ENCODE measurements at places on chromosomes 1 and 21.

- DNase-seq = no peak
Measured at GRCh38 chr1:60031146-60031545, 42.4 kb downstream of the C1orf87 start.

GRCh38 chr1:27428316-27429028, 36.0 kb downstream of the GPR3 start:
- DNase-seq = no peak

GRCh38 chr1:236565530-236565929, 38.8 kb downstream of the HEATR1 start:
- DNase-seq = no peak

- DNase-seq = no peak
Measured at GRCh38 chr1:197336571-197336970, 68.5 kb downstream of the CRB1 start.

DNA sequence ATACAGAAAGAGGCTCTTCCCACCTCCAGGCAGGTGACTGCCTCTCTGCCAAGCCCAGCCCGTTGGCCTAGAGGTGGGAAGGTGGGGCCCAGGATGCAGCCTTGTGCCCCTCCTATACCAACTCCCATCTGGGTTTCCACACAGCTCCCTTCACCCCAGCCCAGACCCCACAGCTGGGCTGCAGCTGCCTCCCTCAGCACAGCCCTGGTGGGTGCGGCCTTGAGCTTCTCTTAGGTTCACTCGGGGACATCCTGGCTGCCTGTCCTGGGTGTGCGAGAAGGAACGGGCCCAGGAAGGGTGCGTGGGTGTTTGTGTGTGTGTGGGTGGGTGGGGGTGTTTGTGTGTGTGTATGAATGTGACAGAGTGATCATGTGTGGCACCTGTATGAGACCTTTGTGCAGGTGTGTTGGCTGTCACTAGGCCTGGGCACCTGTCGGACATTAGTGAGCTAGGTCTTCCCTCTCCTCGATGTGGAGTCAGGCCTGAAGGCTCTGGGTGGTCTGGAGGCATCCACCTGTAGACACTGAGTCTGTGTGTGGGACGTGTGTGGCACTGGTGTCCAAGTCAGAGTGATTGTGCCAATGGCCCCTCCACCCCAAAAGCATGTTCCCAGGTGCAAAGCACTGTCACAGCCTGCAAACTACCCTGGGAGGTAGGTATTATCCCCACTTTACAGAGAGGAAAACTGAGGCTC, 30.7 kb downstream of the FOXO6 start:
- DNase-seq = no peak

DNA sequence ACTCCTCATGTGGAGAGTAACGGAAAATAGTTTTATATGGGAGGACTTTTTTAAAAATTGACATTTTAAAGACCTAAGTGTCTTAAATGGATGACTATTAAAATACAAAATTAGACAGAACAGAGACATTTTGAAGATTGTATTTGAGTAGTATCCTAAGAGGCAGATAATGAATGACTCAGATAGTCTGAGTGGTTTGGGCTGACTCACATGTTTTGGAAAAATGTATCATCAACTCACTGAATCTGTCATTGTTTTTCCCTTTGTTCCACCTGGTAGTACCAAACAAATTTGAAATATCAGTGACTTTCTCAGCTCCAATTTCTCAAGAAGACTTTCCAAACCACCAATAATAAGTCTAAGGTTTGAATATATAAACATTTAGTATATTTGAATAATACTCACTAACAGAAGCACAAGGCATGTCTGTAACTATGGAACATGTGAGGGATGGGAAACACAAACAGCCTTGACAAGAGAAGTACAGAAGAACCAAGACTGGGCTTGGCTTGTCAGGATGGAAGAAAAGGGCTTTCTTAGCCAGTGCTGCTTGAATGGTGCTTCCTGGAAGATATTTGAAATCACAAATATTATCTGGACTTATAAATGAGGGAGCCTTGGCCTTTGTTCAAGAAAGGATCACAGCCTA, 90.6 kb downstream of the SGIP1 start:
- DNase-seq = no peak

DNA sequence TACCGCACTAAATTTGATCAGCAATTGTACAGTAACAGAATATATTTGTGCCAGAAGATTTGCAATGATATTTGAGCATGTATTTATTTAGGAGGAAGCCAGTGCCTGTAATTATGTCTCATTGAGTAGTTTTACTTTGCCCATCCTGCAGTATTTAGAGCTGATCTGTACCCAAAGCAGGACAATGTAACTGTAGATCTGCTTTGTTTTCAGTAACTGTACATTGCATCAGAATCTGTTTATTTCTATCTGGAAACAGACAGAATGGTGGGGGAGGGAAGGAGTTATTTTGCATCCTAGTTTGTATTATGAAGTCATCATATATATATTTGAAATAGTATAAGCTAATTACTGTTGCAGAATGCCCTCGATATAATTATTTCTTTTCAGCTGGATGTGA, 36.2 kb upstream of the LRRC8C start:
- DNase-seq = no peak

DNA sequence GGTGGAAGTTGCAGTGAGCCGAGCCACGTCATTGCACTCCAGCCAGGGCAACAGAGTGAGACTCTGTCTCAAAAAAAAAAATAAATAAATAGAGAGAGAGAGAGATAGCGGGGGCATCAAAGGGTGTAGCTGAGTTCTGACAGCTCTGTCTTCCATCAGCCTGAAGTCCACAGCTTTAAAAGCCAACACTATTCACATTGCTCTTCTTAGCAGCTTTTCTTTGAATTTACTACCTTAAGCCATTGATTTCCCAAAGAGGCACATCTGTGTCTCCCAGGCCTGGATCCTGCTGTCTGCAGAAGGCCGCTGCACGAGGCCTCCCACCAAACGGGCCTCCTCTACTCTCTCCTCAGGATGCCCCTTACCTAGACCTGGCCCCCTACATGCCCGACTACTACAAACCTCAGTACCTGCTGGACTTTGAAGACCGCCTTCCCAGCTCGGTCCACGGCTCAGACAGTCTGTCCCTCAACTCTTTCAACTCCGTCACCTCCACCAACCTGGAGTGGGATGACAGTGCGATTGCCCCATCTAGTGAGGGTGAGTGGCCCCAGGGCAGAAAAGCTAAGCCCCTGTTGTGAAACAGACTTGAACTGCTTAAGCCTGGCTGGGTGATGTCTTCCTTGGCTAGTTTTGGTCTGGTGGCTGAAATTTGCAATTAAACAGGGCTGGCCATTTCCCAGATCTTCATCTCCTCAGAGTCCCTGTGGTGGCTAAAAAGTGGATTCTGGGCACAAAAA, 16.5 kb upstream of the SLC25A34 start:
- no peak for DNase-seq

- no peak for DNase-seq
Measured at GRCh38 chr21:45899317-45900033, 82.1 kb upstream of the COL6A1 start.

DNA sequence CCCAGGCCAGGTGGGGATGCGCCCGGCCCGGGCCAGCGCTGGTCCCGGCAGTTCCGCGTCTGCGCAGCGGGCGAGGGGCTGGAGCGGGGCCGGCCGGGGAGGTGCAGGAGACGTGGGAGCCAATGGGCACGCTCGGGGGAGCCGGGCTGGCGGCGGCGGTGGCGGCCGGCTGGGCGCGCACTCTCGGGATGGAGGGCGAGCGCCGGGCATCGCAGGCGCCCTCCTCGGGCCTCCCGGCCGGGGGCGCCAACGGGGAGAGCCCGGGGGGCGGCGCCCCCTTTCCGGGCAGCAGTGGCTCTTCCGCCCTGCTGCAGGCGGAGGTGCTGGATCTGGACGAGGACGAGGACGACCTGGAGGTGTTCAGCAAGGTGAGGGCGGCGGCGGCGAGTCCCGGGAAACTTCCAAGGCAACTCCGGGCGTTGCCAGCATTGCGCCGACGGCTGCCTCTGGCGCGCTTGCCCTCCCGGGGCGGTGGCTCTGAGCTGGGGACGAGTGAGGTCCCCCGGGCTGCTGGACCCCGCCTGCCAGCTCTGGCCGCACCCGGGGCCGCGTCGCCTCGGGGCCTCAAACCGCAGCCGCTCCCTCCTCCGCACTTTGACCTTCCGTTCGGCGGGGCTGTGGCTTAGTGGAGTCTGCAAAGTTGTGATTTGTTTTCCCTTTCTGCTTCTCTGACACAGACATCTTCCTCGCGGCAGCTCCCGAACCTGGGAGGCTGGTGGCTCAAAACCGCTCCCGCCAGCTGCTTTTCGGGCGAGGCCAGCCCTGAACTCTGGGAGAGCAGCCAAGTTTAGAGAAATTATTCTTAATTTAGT, at the start of gene SNX7:
SNX7 (plus strand) TSS at position 178 of the 812 bp plus-strand sequence; CDS start at position 189, 11 bp downstream.
- no peak for DNase-seq

GRCh38 chr1:60989749-60990713, 92.3 kb upstream of the NFIA start:
- DNase-seq = no peak

- DNase-seq = no peak
Measured at GRCh38 chr21:32413015-32413504, 554 bp downstream of the EVA1C start.

DNA sequence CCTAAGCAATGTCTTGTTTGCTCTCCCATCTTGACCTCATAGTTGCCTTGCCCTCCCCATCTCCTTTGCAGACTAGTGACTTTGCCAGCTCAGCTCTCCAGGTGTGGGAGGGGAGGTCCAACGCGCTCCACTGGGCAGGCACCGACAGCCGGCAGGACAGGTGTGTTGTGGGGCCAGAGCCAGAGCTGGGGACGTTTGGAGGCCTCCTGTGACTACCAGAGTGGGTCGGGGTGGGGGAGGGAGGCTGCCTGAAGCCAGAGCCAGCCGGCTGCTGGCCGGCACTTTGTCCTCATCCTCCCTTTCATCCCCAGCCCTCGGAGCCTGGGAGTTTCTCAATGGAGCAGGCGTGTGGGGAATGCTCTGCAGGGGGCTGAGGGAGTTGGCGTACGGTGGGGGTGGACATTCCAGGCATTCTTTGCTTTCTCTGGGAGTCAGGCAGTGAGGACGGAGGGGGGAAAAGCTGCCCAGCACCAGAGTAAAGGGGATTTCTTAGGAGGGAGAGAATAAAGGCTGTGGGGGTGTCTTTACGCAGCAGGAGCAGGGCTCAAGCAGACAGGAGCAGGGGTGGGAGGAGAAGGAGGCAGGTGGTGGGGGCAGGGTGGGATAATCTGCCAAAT, 20.2 kb downstream of the NUAK2 start:
- DNase-seq = no peak

- no peak for DNase-seq
Measured at GRCh38 chr1:149929856-149930255, 2.3 kb upstream of the SF3B4 start.

DNA sequence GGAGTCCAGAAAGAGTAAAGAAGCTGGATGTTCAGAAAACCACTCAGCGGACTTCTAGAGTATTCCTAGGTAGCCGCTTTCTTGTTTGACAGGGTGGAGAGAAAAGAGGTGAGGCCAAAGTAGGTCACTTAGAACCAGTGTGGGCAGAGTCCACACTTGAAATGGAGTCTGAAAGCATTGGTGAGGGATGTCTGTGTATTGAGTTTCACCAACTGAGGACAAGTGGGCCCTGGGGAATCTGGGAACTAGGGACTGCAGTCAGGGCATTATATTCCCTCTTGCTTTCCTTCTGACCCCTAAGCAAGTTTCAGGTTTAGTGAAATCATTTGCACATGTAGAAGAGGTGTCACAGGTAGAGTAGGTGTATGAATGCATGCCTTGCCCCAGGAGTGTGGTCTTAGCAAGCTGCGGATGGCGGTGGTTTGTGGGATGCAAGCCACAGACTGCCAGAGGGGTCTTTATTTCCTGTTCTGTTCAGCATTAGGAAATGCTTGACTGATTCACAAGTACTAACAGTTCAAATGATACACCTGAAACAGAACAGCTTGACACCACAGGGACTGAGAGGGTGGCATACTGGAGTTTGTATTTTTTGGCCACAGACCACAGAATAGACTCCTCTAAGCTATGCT, 1.1 kb upstream of the GNG12 start:
- DNase-seq = no peak

DNA sequence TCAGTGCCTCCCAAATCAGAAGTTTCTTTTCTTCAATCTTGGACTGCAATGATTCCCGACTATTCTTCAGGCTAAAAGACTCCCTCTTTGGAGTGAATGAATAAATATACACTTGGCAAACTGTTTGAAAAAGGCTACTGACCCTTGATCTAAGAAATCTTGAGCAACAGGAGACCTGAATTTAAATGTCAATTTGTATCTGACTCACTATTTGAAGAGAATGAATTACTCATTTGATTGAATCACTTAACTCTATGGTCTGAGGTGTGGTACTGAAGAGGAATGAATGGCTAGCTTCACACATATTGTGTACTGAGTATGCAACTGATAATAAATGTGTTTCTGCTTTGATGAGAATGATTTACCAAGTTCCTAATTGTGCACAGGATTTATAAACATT, 4.6 kb upstream of the SMG7 start:
- no peak for DNase-seq

- no peak for DNase-seq
Measured at GRCh38 chr1:179184403-179184802, 45.1 kb downstream of the ABL2 start.

GRCh38 chr1:165487921-165488320, 43.0 kb upstream of the RXRG start:
- no peak for DNase-seq

- no peak for DNase-seq
Measured at GRCh38 chr1:25134801-25135461, 97.4 kb downstream of the SYF2 start.

DNA sequence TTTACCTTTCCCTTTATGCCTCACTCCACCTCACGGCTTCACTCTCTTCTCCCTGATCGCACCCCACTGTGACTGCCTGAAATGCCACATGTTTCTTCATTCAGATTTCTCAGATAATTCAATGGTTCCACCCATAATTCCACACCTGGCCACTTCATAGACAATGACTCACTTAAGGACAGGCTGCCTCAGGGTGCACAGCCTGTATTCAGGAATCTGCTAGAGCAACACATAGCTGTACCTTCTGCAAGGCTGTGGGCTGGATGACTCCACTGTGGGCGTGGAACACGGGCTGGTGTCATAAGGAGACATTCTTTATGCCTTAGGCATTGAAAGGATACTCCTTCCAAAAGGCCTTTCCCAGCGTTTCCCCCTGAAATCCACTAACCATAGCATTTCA, 36.1 kb downstream of the L1TD1 start:
- DNase-seq = no peak

- DNase-seq = no peak
Measured at GRCh38 chr1:41315146-41315822, 46.0 kb upstream of the FOXO6 start.

- DNase-seq = no peak
Measured at GRCh38 chr1:160257411-160258015, 4.8 kb downstream of the DCAF8 start.

GRCh38 chr21:42440187-42440792, 36.6 kb downstream of the UBASH3A start:
- no peak for DNase-seq

DNA sequence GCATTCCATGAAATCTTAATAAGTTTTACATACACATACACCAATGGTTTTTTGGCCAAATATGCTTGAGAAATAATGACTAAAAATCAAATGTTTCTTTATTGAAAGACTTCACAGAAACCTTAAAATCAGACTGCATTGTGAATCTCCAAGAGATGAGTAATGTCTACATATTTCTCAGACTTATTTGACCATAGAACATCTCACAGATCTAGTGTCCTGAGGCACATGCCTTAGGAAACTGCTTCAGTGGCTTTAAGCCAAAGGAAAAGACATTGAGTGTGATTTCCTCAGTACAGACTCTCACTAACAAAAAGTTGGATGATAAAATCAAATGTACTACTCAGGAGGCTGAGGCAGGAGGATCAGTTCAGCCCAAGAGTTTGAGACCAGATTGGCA, 6.2 kb upstream of the C1orf105 start:
- DNase-seq = no peak
